Cortex of kidney (tissue), 1 donor: ENCODE measurements at places on chromosomes 13 and 19.

DNA sequence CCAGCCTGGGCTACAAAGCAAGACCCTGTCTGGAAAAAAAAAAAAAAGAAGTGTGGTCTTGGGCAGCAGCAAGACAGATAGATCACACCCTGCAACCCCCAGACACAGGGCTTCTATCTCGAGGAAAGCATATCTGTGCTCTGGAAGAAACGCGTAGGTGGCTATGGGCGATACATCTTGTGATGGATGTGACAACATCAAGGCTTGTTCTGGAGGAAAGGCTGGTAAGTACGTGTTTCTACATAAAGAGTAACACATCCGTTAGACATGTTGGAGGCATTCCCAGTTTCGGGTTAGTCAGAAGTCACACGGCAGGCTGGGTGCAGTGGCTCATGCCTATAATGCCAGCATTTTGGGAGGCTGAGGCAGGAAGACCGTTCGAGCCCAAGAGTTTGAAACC is 6.6 kb upstream of the DHDH start:
- no peak for DNase-seq

GRCh38 chr19:5789886-5790558 is 941 bp downstream of the DUS3L start:
- no peak for DNase-seq

- DNase-seq, result no peak
Measured at GRCh38 chr13:67829641-67830040, 599.5 kb upstream of the PCDH9 start.

DNA sequence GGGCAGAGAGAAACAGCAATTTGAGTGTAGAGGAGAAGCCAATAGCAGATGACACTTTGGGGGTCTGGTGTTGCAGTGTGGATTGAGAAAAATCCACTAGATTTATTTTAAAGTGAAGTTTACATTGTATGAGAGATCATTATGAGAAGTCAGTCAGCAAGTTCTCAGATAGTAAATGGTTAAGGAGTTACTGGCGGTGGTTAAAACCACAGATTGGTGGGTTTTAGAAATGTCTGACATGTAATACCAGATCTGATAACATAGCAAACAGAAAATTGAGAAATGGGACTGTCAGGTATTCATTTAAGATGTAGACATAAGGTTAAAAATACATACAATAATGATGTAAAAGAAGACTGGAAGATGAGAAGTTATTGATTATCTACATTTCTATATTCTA is 7.2 kb downstream of the ABHD13 start:
- DNase-seq, result no peak

GRCh38 chr19:1882089-1882785 is 3.1 kb downstream of the ABHD17A start:
- no peak for DNase-seq
